ENCODE measurements at places on chromosomes 3 and 15.

DNA sequence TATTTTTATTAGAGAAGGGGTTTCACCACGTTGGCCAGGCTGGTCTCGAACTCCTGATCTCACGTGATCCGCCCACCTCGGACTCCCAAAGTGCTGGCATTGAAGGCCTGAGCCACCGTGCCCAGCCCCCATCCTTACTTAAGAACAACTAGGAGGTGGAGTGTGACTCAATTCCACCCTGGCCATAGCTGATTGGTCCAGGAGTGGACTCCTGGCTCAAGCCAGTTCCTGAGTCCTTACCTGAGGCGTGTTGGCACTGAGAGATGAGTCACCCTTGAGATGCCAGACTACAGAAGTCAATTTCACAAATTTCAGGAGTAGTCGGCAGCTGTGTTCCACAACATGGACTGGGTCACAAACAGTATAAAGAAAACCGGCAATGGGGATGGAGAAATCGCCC lies 124.2 kb downstream of the SHQ1 start:
- no peak for DNase-seq

DNA sequence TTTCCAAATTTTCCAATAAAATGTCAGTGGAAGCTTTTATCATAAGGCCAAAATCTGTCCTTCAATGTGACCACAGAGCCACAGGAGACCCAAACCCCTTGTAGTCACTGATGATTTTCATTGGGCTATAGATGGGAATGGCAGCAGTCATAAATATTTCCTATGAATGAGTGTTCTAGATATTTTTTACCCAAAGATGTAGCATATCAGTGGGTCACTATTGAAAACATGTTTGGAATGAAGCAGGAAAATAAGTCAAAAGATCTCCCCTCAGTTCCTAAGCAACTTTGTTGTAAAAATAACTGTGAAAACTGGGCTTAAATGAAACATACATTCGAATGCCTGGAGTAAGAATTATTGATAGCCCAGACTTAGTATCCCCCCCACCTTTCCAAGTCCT lies 49.0 kb downstream of the NKIRAS1 start:
- DNase-seq: no peak

- no peak for DNase-seq
These were observed 507.6 kb downstream of the FHIT start for GRCh38 chr3:60743631-60744164.

DNA sequence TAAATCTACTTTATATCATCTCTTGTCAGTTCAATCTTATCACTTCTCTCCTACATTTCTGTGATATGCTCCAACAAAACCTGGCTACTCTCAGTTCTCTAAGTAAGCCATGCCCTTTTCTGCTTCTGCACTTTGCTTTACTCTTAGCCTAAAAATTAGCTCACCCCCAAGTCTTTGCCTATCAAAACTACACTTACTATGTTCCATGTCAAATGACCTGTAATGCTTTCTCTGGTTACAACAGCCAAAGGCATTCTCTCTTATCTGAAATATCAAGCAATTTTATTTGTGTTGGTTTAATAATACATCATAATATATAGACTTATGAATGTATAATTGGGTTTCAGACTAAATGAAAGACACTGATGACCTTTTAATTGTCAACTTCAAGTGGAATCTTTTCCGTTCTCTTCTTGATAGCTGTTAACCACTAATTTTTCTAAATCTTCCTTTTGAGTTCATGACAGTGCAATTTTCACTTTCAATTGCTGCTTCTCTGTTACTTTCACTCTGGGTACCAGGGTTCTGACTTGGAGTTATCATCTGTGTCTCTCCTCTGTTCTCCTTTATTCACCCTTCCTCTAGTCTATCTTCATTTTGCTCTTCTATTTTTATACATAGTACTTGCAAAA lies 619.0 kb upstream of the GOLIM4 start:
- DNase-seq: no peak

DNA sequence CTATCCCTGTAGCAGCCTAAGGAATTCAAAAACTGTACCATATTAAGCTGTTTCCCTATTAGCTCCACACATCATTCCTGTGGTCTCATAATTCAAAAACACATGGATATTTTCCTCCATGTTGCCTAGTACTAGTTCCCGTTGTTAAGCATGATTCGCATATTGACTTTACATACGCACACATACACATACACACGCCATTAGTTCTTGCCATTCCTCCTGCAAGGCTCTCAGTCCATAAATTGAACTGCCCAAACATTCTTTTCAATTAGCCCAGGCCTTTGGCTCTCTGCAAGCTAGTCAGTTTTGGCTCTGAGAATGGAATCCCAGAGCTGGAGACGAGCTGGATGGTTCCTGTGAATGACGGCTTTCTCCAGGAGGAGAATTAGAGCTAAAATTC lies 57.2 kb upstream of the RAD18 start:
- no peak for DNase-seq

DNA sequence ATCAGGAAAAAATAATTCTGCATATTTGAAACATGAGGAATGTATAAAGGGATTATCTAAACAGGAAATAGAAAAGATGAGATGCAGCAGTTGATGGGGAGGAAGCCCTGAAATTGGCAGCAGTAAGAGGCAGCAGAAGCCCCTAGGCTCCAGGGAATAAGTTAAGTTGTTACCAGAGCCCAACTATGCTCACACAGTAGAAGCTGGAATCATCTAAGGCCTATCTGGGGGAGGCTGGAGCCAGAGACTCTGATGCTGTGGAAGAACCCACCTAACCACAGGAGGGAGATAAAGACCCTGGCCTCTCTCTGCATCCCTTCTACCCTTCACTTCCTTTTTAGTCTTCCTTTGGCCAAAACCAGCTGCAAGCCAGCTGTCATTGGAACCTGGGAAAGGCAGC lies 519.7 kb downstream of the DIPK2A start:
- no peak for DNase-seq

- DNase-seq: no peak
These were observed 23.9 kb upstream of the FRMD4B start for GRCh38 chr3:69409831-69410230.

DNA sequence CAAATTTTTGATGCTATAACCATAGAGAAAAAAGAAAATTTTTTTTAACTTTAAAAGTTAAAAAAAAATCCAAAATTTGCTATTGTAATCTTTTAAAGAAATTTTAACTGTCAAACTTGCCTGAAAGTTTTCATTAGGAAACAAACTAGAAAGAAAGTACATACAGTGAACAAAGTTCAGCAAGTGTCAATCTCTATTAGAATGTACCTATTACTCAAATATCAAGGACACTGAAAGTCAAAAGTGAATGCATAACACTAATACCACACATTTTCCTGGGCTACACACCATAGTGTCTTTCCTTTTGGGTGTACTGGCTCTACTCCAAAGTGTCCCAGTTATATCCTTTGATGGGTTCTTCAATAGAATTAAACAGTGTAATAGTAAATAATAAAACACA lies 56.8 kb downstream of the LRRFIP2 start:
- no peak for DNase-seq

GRCh38 chr3:77149382-77149781 lies 109.5 kb downstream of the ROBO2 start:
- no peak for DNase-seq

DNA sequence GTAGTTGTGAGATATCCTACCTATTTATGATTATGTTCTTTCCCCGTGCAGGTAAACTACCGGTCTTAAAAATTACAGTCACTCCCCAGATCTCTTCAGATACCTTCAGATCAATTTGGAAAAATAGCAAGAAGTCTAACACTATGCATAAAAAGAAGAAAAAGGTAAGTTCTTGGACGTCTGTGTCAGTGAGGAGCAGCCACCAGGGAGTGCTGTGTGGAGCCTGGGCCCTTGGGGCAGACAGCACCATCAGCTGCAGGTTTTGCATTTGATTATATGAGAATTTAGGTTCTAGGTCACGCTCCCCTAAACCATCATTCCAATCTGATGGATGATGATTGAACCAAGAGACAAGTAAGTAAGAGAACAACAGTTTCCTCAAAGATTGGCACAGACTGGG lies 8.9 kb upstream of the RNF7 start:
- DNase-seq: no peak

GRCh38 chr3:156608601-156609514 lies 53.9 kb upstream of the SSR3 start:
- no peak for DNase-seq

GRCh38 chr3:119632216-119632615 lies 28.2 kb downstream of the POPDC2 start:
- DNase-seq: no peak

DNA sequence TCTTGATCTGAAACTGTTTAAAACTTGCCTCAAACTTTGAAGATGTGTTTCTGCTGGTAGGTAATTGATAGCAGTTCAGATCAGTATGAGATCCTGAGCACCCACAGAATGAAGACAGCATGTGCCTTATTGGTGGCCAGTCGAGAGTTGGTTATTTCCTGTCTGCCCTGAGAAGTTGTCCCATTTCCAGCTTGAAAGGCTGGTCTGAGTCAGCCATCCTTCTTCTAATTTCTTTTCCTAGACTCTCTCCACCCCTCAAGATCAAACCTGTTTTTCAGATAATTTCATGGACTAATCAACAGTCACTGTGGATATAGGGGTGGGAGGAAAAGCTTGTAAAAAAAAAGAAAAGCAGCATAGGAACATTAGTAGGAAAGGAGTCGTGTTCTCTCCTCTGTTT lies 464.4 kb downstream of the FOXP1 start:
- no peak for DNase-seq
